ENCODE measurements at places on chromosomes 6 and 20.

- DNase-seq: no peak
These were observed 186.2 kb downstream of the ERMARD start for GRCh38 chr6:169937389-169938261.

- peak; percentile 55 for DNase-seq
These were observed 75.3 kb downstream of the SLC23A2 start for GRCh38 chr20:4925842-4926530.

- no peak for DNase-seq
These were observed 19.2 kb downstream of the C6orf62 start for GRCh38 chr6:24699521-24700359.

GRCh38 chr20:17705916-17706315, 6.2 kb downstream of the BANF2 start:
- no peak for DNase-seq

GRCh38 chr6:112235956-112236355, 18.4 kb downstream of the LAMA4 start:
- no peak for DNase-seq

- DNase-seq: no peak
These were observed 47.8 kb downstream of the ELOVL5 start for GRCh38 chr6:53300656-53301551.

DNA sequence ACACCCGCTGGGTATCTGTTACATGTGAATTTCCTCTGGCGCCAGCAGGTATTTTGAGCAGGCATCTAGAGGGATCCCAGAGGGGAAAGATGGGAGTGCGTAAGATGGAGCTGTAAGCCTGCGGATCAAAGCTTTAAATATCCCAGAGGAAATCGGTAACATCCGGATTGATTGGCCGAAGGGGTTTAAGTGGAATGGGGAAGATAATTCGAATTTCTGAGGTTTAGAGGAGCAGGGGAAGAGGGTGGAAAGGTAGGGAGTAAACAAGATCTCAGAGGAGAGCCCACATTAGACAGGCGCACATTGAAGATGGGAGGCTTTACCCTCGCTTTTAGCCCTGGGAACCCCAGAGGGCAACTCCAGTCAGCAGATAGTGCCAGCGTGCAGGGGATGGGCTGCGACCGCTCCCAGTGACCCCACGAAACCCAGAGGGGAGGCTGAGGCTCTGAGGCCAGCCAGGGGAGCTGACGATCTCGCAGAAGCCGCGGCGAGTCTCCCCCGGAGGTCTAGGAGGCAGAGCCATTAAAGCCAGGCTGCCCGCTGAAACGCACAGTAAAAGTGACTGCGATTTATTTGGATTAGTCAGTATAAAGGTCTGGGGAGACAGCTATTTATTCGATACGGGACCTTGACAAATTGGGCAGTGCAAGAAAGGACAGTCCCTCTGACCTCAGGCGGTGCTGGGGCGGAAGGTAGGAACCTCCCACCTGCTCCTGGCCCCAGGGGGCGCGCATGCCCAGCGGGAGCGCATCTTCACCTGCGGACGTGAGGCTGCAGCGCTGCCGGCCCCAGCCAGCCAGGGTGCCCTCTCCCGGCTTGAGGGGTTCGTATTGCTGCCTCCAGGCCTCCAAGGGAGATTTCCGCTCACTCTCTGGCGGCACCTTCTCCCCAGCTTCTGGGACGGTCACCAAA, 34.3 kb upstream of the TCF21 start:
- DNase-seq: no peak

- no peak for DNase-seq
These were observed 127.0 kb downstream of the FARS2 start for GRCh38 chr6:5388326-5388725.

DNA sequence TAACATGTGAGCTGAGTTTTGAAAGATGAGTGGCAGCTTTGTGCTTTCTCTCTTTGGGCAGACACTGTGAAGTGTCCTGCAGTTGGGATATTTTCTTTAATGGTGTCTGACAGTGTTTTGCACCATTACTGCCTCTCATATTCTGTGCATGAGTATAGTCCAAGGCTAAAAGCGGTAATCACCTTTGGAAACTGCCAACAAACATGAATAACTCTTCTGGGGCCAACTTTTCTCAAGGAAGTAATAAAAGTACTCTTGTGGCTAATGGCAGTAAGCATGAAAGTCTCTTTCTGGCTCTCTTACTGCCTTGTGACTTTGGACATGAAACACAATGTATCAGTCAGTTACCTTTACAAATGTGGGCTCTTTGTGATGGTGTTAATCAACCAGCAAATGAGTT, 91.7 kb upstream of the SOX4 start:
- no peak for DNase-seq

- no peak for DNase-seq
These were observed 43.6 kb upstream of the SLC4A11 start for GRCh38 chr20:3282271-3283221.
